ENCODE measurements at places on chromosomes 6 and 20.

GRCh38 chr6:155461556-155461955 is 5.9 kb upstream of the NOX3 start:
- no peak for DNase-seq

DNA sequence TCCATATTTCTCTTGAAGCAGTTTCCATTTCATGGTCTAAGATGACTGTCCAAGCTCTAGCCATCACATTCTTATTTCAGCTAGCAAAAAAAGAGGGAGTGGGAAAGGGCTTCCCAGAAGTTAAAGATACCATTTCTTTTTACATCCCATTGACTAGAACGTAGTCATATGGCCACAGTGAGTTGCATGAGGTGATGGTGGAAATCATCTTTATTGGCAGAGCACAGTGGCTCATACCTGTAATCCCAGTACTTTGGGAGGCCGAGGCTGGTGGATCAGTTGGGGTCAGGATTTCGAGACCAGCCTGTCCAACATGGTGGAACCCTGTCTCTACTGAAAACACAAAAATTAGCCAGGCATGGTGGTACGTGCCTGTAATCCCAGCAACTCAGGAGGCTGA is 99.6 kb downstream of the ISM1 start:
- no peak for DNase-seq

GRCh38 chr20:35305682-35306556 is 13.7 kb upstream of the FAM83C start:
- peak; percentile 25 for DNase-seq

DNA sequence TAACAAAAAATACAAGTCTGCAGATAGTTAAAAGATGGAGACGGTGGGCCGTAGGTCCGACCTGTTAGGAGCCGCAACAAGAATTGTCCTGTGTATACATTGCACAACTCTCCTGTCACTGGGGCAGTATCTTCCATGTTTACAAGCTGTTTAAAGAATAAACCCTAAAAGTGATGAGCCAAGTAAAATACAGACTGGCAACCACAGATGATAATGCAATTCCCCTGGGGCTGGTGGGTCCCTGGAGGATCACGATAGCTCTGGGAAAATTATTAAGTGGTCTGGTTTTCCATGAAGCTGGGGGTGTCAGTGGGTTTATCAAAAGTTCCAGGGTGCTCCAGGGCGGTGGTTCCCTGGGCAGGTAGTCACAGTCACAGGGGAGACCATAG is 8.1 kb upstream of the FAM50B start:
- no peak for DNase-seq

DNA sequence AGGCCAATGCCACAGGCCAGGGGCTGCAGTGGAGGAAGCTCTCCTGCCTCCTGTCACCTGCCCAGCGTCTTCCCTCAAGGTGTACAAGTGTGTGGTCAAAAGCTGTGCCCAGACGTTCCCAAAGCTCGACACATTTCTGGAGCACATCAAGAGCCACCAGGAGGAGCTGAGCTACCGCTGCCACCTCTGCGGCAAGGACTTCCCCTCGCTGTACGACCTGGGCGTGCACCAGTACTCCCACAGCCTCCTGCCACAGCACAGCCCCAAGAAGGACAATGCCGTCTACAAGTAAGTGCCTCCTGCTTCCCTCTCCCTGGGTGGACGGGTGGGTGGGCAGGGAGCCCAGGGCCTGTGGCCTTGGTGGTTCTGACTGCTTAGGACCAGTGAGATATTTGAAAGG is 38.2 kb downstream of the ZNF341 start:
- no peak for DNase-seq

GRCh38 chr6:128135325-128135724 is 234.5 kb upstream of the THEMIS start:
- DNase-seq, result no peak

- DNase-seq, result no peak
Measured at GRCh38 chr6:16184129-16184528, 54.3 kb upstream of the GMPR start.

DNA sequence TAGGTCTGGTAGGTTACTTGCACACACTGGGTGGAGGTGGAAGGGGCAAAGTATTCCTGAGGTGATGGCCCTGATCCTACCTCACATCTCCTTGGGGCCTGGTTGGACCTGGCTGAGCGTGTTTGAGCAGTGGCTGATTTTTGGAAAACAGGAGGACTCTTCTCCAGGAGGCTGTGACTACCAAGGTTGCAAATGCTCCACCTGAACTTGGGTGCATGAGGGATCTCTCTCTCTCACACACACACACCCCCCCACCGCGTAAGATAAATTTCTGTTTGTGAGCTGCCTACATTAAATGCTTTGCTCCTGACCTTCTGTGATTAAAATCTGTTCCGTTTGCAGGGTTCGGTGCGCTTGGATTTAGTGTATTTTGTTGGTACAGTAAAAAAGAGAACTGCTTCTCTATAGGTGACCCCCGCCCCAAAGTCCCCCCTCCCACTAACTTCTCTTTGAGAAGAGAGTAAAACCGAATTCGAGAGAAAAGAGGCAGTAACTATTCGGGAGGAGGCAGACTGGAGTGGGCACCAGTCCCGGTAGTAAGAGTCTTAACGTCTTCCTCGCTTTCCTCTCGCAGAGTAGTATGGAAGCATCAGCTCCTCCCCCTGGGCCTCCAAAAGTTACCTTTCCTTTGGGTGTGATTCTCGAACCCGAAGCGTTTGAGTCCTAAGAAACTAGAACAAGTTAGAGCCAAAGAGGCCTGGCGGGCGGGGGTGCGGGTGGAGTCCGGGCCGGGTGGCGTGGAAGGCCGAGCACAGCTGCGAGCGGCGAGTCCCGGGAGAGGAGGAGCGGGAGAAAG is 585 bp upstream of the DSE start:
- no peak for DNase-seq

GRCh38 chr20:44586289-44586911 is 4.0 kb downstream of the PKIG start:
- DNase-seq, result no peak

- DNase-seq, result no peak
Measured at GRCh38 chr20:64074184-64074789, 5.0 kb downstream of the RGS19 start.

GRCh38 chr6:95230071-95230740 is 347.1 kb upstream of the MANEA start:
- no peak for DNase-seq
